ENCODE measurements at places on chromosomes 3 and 15. TPM values are rescaled to one million over a fixed set of nuclear protein-coding genes. Genes with fewer than 3 reads are reported as not detected.

The ARNT2 gene
- total RNA-seq: 44.4 TPM

The PRICKLE2 gene
- 126 TPM for total RNA-seq

The SV2B gene
- 112 TPM for total RNA-seq

The SCN11A gene
- total RNA-seq: 1.4 TPM

The TTC23 gene
- 40.0 TPM for total RNA-seq

The CIB2 gene
- total RNA-seq: 14.4 TPM

The ERICH6 gene
- total RNA-seq: not detected

The IP6K1 gene
- 68.8 TPM for total RNA-seq

The TPRG1 gene
- 0.49 TPM for total RNA-seq

The ADAMTSL3 gene
- total RNA-seq: 44.9 TPM

The MYD88 gene
- 20.4 TPM for total RNA-seq

The PRTG gene
- 34.4 TPM for total RNA-seq

The FBXW12 gene
- total RNA-seq: not detected

The CXCR6 gene
- not detected for total RNA-seq

The GOLGA8T gene
- total RNA-seq: not detected

The ISLR2 gene
- total RNA-seq: 50.0 TPM

The GAP43 gene
- total RNA-seq: 25.6 TPM

The ARL6IP5 gene
- total RNA-seq: 98.8 TPM

The MINAR1 gene
- total RNA-seq: 20.5 TPM

The IQCH gene
- 9.3 TPM for total RNA-seq

The IGSF11 gene
- 51.5 TPM for total RNA-seq

The RTP3 gene
- total RNA-seq: not detected

The TIGIT gene
- not detected for total RNA-seq

The POC1A gene
- total RNA-seq: 3.1 TPM

The SLC2A2 gene
- total RNA-seq: not detected

The TRIM59 gene
- total RNA-seq: 25.6 TPM

The GHSR gene
- total RNA-seq: not detected

The PKM gene
- 884 TPM for total RNA-seq

The KBTBD13 gene
- not detected for total RNA-seq

The DUOX1 gene
- 2.0 TPM for total RNA-seq

The CORO2B gene
- 43.0 TPM for total RNA-seq

The DPPA2 gene
- not detected for total RNA-seq

The CHDH gene
- 9.1 TPM for total RNA-seq

The DISP2 gene
- 3.3 TPM for total RNA-seq

The LYZL4 gene
- not detected for total RNA-seq

The CEMIP gene
- 4.0 TPM for total RNA-seq

The PIERCE2 gene
- 1.8 TPM for total RNA-seq

The MASP1 gene
- 5.6 TPM for total RNA-seq

The PLXNB1 gene
- 92.6 TPM for total RNA-seq

The CERS3 gene
- 0.71 TPM for total RNA-seq

The LRRIQ4 gene
- 0.33 TPM for total RNA-seq

The FAIM gene
- 18.6 TPM for total RNA-seq

The DPH3 gene
- 23.2 TPM for total RNA-seq

The MAP1A gene
- 26.2 TPM for total RNA-seq
